T-cell (primary cell): ENCODE measurements at places on chromosomes 6 and 20. TPM values are rescaled to one million over a fixed set of nuclear protein-coding genes. Genes with fewer than 3 reads are reported as not detected.

DOK5 gene
- total RNA-seq = not detected

- H3K36me3 ChIP-seq = no peaks in the 10 kb centered on the region
- H3K27me3 ChIP-seq = no peaks in the 10 kb centered on the region
- H3K27ac ChIP-seq = no peak overlapping the region
- DNase-seq = no peak
- no peak overlapping the region for H3K4me3 ChIP-seq
These were observed 42.6 kb downstream of the NCOA3 start for GRCh38 chr20:47544240-47544639.

GRCh38 chr20:11651138-11651537 lies 266.6 kb upstream of the BTBD3 start:
- H3K4me1 ChIP-seq = no peaks in the 10 kb centered on the region
- H3K27me3 ChIP-seq = no peaks in the 10 kb centered on the region
- H3K4me3 ChIP-seq = no peak overlapping the region
- H3K27ac ChIP-seq = no peak overlapping the region
- DNase-seq = no peak

DNA sequence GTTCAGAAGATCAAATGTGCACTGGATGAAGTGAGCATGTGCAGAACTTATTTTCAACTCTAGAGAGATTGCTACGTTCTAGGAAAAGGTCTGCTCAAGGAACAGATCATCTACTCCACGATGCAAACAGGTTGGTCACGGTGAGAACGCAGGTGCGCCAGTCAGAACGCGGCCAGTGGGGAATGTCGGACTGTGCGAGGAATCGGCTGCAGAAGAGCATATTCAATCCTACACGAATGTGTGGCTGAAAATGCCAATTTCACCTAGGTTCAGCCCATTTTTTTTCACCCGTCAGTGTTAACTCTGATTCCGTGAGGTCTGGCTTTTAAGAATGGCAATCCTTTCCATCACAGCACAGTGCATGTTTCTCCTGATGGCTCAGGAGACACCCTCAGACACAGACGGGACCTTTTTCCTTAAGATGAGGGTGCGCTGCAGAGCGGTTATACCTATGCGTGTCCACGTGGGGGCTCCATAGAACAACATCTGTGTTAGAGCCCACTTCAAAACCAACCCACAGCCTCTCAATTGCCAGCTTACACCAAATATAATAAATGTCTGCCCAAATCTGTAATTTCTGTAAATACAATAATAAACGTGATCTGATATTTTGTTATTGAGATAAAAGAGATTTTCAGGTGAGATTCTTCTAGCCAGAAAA lies 250.4 kb downstream of the FOXA2 start:
- peak; percentile 5 for DNase-seq
- no peaks in the 10 kb centered on the region for H3K4me1 ChIP-seq
- H3K4me3 ChIP-seq = no peak overlapping the region
- no peak overlapping the region for H3K27ac ChIP-seq

- no peaks in the 10 kb centered on the region for H3K4me1 ChIP-seq
- H3K27me3 ChIP-seq = no peaks in the 10 kb centered on the region
- no peak for DNase-seq
- H3K36me3 ChIP-seq = no peaks in the 10 kb centered on the region
These were observed 201.9 kb downstream of the PLCB4 start for GRCh38 chr20:9270831-9271230.

WFDC12 gene
- total RNA-seq = not detected

DNA sequence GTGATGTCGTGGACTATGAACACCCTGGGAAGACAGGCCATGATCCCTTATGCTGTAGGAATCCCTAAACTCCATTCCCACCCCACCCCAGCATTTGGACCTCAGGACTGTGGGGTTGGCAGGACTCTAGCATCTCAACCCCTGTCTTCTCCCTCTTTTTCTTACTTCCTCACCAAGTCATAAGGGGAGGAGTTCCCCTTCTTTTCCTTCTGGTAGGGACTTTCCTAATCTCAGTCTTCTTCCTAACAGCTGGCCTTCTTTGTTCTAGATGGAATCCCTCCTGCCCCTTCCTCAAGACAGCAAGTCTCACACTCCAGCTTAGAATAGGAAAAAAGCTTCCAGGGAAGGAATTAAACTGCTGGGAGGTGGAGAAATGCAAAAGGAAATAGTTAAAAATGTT lies 2.3 kb upstream of the SIRPB2 start:
- H3K4me3 ChIP-seq = no peak overlapping the region
- H3K27me3 ChIP-seq = no peaks in the 10 kb centered on the region

ISM1 gene
- total RNA-seq = 6.2 TPM

DNA sequence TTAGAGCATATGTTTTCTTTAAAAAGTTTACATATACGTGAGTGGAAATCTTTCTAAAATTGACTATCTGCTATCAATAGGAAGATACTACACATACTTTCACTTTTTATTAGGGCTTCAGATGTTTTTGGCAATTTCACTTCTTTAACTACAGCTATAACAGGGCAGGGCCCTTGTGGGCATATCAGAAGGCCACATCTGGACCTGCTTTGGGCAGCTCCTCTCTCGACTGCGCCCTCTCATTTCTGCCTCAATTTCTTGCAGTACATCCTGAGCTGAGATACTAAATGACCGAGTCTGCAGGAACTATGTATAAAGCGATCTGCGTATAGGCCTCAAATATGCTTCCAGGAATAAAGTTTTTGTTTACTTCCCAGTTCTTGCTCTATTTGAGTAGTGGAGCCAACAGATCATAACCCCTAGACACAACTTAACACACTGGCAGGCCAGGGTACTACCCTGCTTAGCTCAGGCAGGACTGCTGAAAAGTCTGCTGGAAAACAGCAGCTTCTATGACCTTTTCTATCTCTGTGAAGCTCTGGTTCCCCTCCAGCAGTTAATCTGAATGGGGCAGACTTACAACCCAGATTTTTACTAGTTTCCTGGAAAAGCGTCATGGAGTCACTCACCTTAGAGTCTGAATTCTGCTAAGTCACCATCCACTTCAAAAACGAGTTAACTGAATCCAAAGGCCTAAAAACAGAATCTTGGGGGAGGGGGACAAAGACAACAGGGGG lies 12.7 kb downstream of the GCLC start:
- DNase-seq = no peak
- H3K27me3 ChIP-seq = no peaks in the 10 kb centered on the region
- H3K4me1 ChIP-seq = no peaks in the 10 kb centered on the region
- H3K4me3 ChIP-seq = no peak overlapping the region
- no peak overlapping the region for H3K27ac ChIP-seq

DNA sequence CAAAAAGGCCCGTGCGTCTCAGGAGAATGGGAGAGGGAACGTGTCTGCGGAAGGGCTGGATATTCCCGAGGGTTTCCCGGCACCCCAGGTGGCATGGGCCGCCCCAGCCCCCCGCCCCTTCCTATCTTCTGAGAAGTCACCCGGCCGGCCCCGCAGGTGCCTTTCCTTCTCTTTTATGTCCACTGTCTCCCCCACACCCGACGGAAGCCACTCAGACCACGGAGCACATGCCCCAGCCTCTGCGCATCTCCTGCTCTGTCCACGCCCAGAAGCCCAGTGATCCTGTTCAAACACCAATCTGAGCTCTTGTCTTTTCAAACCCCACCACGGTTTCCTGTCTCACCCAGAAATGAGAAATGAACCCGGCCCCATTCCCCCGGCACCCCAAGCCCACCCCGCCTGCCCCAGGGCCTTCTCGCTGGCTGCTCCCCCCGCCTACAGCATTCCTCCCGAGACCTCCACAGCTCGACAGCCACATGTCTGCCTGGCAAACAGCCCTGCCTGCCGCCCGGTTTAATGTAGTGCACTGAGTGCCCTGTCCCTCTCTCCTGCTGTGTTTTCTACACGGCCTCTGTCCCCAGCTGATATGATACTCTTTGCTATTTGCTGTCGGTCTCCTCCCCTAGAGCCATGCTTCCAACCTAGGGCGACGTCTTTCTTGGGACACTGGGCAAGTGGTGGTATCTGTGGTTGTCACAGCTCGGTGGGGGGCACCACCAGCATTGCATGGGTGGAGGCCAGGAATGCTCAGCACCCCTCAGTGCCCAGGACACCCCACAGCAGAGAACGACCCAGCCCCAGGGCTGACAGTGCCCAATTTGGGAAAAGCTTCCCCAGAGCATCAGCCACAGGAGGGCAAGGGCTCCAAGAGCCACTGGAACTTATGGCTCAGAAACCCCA lies 182.7 kb downstream of the TAF4 start:
- H3K4me1 ChIP-seq = peaks cover 4% of the 10 kb centered on the region
- no peak overlapping the region for H3K4me3 ChIP-seq
- no peaks in the 10 kb centered on the region for H3K36me3 ChIP-seq

GRCh38 chr6:75467966-75468365 lies 25.6 kb downstream of the FILIP1 start:
- H3K27ac ChIP-seq = no peak overlapping the region
- no peaks in the 10 kb centered on the region for H3K27me3 ChIP-seq
- no peak overlapping the region for H3K4me3 ChIP-seq
- H3K36me3 ChIP-seq = no peaks in the 10 kb centered on the region
- no peaks in the 10 kb centered on the region for H3K4me1 ChIP-seq
- DNase-seq = no peak

- no peaks in the 10 kb centered on the region for H3K36me3 ChIP-seq
- DNase-seq = no peak
- H3K4me1 ChIP-seq = peaks cover 10% of the 10 kb centered on the region
- no peak overlapping the region for H3K4me3 ChIP-seq
These were observed 29.1 kb downstream of the WRNIP1 start for GRCh38 chr6:2794171-2794730.

SYCP2L gene
- total RNA-seq = 0.56 TPM

DNA sequence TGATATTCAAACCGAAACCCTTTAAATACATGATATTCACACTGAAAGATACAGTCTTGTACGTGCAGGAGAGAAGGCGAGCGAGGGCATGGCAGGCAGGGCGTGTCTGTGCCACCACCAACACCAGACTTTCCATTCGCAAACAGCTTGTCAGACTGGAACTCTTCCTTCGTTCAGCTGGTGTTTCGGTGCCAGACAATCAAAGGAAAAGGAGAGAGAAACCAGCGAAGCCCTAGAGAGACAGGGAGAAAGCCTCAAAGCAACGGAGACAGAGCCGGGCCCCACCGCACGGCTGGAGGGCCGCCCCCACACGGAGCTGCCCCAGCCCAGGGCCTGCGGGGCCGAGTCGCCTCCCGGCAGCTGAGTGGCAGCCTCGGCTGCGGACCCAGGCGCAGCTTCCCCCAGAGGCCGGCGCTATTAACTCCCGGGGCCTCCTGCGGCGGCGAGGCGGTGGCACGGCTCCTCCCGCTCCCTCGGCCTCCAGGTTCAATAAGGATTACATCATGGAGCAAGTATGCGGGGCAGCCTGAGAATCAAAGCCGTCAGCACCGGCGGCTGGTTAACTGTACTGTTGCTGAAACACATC lies 32.1 kb upstream of the NR2E1 start:
- DNase-seq = no peak
- peaks cover 46% of the 10 kb centered on the region for H3K27me3 ChIP-seq
- no peaks in the 10 kb centered on the region for H3K4me1 ChIP-seq
- H3K27ac ChIP-seq = no peak overlapping the region
- peak overlapping the region; percentile 48 for H3K4me3 ChIP-seq
- no peaks in the 10 kb centered on the region for H3K36me3 ChIP-seq

SPATA2 gene
- 9.6 TPM for total RNA-seq

GRCh38 chr6:68757821-68758220 lies 122.7 kb downstream of the ADGRB3 start:
- no peaks in the 10 kb centered on the region for H3K4me1 ChIP-seq
- no peaks in the 10 kb centered on the region for H3K36me3 ChIP-seq
- no peak overlapping the region for H3K27ac ChIP-seq
- no peaks in the 10 kb centered on the region for H3K27me3 ChIP-seq
- H3K4me3 ChIP-seq = no peak overlapping the region

IFNGR1 gene
- 28.5 TPM for total RNA-seq

C6orf132 gene
- total RNA-seq = 0.05 TPM
